ENCODE measurements at places on chromosomes 2 and 18.

DNA sequence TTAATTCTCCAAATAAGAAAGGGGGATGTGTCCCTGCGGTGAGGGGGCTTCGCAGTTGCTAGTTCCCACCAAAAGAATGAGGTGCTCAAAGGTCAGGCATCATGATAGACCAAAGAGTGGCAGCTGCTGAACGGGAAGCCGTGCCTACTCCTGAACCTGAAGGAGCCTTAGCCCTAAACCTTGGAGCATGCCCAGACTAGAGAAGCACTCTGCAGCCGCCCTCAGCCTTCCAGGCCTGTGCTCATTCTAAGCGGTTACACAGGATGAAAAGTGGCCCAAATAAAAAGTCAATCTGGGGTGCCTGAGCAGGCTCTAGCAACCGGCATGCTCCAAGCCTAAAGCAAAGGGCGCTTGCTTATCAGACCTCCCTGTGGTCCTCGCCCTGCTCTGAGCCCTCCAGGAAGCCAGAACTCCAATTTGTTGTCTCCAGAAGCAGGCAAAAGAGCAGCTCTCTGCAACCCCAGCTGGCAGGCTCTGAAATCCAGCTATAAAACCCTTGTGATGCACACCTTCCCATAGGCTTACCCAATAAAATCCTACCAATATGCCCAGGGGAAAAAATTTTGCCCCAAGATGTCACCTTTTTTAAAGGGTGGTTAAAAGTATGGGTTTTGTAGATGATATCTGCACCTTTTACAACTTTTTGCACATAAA is 17.5 kb downstream of the UXS1 start:
- no peak for DNase-seq

GRCh38 chr2:127086990-127087790 is 19.8 kb downstream of the BIN1 start:
- DNase-seq, result no peak

DNA sequence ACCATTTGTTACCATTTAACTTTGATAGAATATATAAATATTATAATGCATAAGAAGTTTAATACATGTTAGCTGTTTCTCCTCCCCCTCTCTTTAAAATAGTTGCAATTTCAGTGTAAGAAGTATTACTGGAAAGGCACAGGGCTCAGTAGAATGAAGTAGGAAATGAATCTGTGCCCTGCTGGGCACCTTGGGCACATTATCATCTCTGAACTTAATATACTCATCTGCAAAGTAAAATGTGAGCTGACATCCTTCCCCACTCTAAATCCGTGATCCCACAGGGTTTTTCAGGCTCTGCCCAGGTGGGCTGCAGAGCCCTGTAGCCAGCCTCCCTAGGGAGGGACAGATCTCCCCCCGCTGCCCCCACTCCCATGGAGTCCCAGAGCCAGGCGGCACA is 56.8 kb downstream of the DPP4 start:
- DNase-seq, result peak; percentile 49

GRCh38 chr2:129796225-129796624 is 183.2 kb upstream of the RAB6C start:
- no peak for DNase-seq
